ENCODE measurements at places on chromosomes 3 and 15.
A peak's percentile ranks its signal among the peaks of the same experiment; 100 is the strongest.

- no peak for DNase-seq
Measured at GRCh38 chr3:114323546-114324254, 29.9 kb downstream of the TIGIT start.

DNA sequence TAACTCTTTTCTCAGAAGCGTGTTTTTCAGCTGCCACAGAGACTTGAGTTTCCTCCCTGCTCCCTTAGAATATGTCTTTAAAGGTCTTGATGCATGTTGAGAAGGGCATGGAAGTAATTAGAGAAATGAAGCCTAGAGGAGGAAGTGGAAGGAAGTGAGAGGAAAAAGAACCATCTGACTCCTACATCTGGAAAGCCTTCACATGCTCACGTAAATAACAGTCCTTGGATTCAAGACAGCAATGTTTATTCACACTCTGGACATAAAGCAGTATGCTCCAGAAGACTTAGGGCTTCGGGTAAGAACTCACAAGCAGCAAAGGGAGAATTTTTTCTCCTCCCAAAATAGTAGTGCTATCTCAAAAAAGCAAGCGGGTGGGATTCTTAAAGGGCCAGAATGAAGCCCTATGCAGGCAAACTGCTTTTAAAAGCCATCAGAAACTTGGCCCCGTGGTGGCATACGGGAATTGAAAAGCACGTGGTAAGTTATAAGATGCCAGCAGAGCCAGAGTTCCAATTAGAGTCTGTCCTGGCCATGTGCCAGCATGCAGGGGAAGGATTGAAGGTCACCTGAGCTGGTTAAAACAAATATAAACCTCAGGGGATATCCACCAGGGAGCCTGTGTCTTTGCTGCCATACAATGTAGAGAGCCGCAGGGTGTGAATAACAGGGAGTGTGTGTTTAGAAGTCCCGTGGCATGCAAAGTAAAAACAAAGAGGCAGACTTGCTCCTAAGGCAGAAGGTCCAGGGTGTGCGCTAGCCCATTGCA lies 380.8 kb upstream of the NDN start:
- no peak for DNase-seq

DNA sequence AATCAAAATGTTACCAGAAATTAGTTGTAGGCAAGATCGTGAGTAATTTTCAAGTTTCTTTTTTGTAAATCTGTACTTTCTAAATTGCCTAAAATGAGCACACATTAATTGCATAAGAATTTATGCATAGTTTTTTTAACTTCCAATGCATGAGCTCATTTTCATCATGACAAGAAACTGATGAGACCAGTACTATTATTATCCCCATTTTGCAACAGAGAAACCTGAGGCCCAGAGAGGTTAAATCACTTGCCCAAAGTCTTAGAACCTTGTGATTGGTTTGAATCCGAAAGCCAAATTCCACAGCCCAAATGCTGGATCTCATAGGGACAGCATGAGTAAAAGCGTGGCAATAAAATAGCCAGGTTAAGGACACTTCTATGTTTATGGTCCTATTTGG lies 274.7 kb downstream of the ERC2 start:
- no peak for DNase-seq

- no peak for DNase-seq
Measured at GRCh38 chr3:71780430-71780829, 4.5 kb downstream of the PROK2 start.

DNA sequence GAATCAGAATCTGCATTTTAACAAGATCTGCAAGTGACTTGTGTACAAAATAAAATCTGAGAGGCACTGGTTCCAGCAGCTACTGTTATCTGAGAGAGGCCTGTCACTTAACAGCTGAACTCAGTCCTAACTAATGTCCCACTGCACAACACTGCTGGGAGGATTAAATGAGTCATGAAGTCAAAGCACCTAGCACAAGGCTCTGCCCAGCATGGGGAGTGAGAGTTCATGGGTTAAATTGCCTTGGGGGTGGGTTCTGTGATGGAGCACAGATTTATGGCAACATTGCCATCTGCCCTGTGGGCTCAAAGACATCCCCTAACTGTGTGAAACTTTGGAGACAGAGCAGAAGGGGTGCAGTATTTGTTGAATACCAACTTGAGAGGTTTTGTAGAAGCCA lies 250.9 kb downstream of the PLCL2 start:
- DNase-seq: no peak

GRCh38 chr3:132160198-132160597 lies 125.4 kb upstream of the CPNE4 start:
- no peak for DNase-seq

DNA sequence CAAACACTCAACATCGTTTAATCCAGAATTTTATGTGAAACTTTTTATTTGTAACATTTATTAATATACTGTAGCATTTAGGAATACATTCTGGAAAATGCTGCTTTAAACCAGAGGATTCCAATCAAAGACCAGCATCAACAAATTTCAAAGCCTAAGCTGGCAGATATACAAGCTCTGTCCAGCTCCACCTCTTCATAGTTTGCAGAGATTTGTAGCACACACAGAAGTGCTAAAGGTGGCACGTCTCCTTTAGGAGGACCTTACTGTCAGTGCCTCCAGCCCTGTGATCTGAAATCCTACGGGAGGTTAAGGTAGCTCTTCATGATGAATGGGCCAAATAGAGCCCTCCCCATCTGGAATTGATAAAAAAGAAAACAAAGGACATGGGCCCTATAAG lies 329.7 kb upstream of the NECTIN3 start:
- DNase-seq: no peak

DNA sequence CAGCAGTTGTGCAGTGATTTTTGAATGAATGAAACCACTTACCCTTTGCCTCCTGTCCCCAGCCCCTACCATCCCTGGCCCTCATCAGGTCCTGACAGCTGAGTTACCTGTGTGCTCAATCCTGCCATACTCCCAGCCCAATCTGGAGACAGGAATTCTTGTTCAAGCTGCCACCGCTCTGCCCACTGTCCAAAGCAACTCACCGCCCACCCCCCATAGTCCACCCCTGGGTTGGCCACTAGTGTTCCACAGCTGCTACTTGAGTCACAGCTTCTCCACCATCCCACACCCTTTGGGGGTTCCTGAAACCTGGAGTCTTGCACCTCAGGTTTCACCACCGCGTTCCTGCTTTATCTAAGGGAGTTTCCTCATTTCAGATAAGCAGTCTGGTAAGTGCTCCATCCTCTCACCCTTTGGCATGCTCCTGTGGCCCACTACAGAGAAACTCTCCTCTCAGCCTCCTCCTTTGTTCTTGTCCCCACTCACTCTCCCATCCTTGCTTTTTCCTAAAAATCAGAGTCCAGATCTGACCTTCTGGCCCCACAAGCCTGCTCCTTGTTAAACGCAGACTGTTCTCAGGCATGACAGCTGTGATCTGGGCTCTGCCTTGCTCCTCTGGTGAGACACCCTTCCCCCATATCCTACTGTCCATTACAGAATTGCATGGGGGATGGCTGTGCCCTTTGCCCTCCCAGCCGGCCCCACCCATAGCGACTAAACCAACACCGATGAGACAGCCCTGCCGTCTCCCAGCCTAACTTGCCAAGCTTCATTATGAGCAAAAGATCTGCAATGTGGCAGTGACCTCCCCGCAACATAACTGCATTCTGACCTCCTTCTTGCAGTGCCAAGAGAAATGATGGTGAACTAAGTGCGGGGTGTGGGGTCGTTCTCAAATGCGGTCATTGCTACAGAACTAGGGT lies 50.0 kb downstream of the CYP19A1 start:
- no peak for DNase-seq

DNA sequence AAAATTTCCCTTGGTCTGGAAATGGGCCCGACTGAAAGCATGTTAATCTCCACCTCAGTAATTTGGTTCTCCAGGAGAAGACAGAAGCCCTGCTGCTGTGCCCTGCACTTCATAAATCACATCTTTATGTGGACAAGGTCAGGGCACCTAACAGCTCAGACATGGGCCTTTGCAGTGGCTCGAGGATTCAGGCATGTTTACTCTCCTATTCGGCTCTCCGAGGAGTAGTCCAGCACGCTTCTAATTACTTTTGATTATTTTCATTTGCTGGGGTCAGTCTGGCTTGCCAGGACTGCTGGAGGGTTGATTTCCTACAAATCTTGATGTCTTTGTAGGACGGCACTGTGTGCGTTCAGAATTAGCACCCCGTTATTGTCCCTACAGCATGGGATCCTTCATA lies 511.2 kb downstream of the MECOM start:
- no peak for DNase-seq

GRCh38 chr15:64070965-64071851 lies 22.4 kb downstream of the CIAO2A start:
- DNase-seq: no peak

GRCh38 chr3:13451301-13451673 lies 28.8 kb upstream of the HDAC11 start:
- peak; percentile 15 for DNase-seq

- no peak for DNase-seq
Measured at GRCh38 chr3:188416041-188416440, 262.1 kb downstream of the LPP start.

GRCh38 chr15:62809115-62809967 lies 233.2 kb upstream of the TPM1 start:
- DNase-seq: no peak

GRCh38 chr3:185029086-185029485 lies 123.8 kb downstream of the C3orf70 start:
- DNase-seq: no peak

GRCh38 chr3:56593455-56594158 lies 36.6 kb downstream of the CCDC66 start:
- no peak for DNase-seq

- DNase-seq: no peak
Measured at GRCh38 chr3:29072611-29073010, 208.3 kb upstream of the RBMS3 start.

DNA sequence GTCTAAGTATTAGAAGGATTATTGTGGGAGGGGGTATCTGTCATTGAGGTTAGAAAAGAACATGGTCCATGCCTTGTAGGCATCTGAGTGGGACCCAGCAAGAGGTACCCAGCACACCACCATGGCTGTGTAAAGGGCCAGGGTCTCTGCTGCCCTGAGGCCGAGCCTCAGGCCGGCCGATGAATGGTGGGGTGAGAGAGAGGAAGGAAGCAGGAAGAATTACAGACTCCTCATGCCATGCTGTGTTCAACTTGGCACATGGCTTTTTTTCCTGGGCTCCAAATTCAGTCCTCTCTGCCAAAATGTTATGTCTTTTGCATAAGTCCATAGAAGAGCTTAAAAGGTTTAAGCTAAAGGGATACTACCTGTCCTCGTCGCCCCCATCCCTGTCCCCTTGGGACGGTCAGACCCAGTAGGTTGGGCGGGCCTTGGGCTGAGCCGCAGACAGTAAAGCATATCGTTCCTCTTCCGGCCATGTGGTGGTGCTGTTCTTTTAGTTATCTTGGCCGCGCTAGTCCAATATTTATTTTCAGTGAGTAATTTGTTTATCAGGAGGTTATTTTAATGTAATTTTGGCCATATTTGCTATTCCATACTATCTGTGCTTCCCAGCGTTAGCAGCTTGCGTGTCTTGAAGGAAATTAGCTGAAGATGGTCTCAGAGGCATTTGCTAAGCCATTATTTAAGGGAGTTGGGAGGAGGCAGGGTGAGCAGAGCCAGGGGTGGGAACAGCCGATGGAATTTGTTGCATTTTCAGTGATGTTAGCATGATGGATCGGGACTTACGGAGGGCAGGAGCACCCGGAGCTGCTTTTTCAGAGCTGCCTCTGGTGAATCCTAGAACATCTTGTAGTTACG lies 152.4 kb downstream of the AGBL1 start:
- DNase-seq: no peak

- no peak for DNase-seq
Measured at GRCh38 chr3:77259694-77260093, 219.8 kb downstream of the ROBO2 start.

DNA sequence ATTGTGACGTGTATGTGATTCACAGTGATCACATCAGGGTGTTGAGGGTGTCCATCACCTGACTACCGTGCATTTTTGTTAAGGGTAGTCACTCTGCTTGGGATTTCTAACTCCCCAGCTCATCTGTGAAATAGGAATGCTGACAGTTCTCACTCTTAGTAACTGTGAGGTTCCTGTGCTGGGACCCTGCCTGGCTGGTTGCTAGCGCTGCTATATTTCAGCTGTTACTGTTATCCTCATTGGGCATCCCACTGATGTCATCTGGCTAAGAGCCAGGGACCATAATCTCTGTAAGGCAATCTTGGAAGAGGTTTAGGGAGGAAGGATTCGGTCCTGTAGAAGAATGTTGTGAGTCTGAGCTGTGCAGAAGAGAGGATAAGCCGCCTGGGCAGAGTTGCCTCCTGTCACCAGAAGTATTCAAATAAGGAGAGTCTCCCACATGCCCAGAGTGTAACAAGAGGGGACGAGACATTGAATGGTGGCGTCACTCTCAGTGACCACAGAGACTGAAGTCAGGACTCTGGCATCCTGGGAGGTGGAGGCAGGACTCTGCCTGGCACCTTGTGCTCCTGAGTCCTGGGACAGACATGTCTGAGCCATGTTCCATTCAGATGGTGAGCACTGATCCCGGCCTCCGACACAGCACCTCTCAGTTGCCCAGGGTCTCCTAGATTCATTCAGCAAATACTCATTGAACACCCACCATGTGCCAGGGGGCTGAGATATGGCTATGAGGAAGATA lies 52.2 kb downstream of the FBLN2 start:
- no peak for DNase-seq

DNA sequence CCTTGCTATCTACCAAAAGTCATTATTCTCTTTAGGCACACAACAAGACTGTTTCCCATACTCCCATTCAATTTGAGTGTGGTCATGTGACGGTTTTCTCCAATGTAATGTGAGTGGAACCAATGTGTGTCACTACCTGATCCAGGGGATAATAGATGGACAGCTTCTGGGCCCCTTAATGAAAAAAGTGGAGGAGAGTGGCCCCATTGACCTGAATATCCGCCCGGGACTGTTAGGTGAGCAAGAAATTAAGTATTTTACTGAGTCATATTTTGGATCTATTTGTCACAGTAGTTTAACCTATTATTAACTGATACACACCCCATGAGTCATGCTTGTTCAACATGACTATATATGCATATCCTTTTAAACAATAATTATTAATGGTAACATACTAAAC lies 15.1 kb upstream of the ARID3B start:
- DNase-seq: no peak

DNA sequence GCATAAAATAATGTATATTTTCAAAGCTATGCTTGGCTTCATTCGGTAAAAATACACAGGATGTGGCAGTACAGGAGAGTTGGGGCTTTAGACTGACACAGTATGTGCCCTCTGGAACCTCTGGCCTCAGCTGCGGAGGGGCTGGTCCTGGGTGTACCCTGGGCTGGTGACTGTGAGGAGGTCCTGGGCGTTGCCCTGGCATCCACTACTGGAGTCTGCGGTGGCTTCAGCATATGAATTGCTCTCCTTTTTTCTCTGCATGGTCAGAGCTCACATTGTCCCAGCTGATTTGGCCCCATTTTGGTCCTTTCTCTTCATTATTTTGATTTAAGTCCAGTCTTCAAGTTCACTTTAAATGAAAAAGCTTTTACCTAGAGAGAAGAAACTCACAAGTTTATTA lies 40.5 kb upstream of the CORO2B start:
- no peak for DNase-seq

- no peak for DNase-seq
Measured at GRCh38 chr3:56610669-56611335, 53.8 kb downstream of the CCDC66 start.

- DNase-seq: no peak
Measured at GRCh38 chr3:123864706-123865105, 19.4 kb downstream of the MYLK start.
